ENCODE measurements at places on chromosomes 13 and 19.

- no peak for DNase-seq
Observed at GRCh38 chr19:55519451-55520311, 17.3 kb downstream of the SBK2 start.

- no peak for DNase-seq
Observed at GRCh38 chr19:45171211-45171623, 6.8 kb downstream of the TRAPPC6A start.

DNA sequence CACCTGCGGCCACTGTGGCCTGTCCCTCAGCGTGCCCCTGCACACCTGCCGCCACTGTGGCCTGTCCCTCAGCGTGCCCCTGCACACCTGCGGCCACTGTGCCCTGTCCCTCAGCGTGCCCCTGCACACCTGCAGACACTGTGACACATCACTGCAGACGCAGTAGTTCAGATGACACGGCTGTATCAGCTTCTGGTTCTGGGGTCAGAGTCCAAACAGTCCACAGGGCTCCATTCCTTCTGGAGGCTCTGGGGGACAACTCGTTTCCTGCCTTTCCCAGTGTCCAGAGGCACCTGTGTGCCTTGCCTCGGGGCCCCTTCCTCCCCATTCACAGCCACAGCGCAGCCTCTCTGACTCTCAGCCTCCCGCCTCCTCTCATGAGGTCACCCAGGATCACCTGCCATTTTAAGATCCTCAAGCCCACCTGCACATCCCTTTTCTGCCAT, 5.5 kb downstream of the SF3A2 start:
- DNase-seq = no peak

GRCh38 chr13:97967948-97968347, 14.5 kb downstream of the IPO5 start:
- DNase-seq = no peak

DNA sequence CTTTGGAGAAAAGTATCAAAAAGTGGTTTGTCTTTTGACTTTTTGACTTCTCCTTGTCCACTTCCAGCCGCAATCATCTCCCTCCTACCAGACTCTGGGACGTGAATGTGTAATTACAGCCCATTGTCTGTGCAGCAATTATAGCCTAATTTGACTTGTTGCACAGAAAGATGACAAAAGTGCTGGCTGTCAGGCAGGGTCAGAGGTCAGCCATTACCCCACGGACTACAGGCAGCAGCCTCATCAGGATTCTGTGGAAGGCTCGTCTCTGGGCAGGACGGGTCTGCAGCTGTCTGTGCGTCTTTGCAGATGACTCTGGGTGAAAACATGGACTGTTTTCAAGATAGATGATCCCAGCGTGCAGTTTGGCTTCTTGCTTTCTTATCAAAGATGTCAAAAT, 102.2 kb upstream of the EDNRB start:
- DNase-seq = no peak

- DNase-seq = no peak
Observed at GRCh38 chr13:33797622-33798021, 20.3 kb upstream of the RFC3 start.

DNA sequence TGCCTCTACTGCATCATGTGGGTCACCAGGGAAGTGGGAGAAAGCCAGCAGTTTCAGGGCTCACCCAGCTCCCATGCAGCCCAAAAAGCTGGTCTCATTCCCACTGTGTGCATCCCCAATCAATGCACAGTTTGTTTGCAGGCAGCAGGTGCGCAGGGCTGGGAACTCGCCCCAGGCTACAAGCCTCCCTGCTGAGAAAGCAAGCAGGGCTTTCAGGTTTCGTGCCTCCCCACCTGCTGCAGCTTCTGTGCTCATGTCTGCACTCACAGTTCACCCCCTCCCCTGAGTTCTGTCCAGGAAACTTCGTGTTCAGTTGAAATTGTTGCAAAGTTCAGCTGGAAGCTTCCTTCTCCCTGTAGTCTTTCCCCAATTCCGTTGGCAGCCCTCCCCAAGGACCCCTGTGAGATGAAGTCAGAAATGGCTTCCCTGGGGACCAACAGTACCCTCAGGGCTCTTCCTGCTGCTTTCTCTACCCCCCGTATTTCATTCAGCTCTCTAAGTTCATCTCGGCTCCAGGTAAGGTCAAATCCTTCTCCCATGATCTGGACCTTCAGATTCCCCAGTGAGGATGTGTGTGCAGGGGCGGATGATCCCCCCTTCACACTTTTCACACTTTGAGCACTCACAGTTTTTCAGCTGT, 10.3 kb upstream of the KLK3 start:
- no peak for DNase-seq

GRCh38 chr19:7622933-7623685, 6.2 kb downstream of the XAB2 start:
- no peak for DNase-seq

DNA sequence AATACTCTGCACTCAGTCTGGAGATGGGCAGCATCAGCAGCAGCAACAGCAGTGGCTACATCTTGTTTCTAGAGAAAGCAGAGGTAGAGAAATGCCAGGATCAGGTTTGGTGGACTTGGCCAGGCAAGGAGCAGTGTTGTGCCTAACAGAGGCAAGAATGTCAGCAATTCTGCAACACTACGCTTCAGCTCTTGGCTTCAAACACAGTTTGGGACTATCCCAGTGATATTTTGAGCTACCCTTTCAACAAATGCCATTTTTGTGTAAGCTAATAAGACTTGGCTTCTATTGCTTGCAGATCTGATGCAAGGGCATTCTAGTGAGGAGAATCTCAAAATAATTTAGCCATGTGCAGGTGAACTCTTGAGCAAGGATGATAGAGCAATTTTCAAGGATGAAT, 271.3 kb downstream of the PCDH20 start:
- DNase-seq = no peak

DNA sequence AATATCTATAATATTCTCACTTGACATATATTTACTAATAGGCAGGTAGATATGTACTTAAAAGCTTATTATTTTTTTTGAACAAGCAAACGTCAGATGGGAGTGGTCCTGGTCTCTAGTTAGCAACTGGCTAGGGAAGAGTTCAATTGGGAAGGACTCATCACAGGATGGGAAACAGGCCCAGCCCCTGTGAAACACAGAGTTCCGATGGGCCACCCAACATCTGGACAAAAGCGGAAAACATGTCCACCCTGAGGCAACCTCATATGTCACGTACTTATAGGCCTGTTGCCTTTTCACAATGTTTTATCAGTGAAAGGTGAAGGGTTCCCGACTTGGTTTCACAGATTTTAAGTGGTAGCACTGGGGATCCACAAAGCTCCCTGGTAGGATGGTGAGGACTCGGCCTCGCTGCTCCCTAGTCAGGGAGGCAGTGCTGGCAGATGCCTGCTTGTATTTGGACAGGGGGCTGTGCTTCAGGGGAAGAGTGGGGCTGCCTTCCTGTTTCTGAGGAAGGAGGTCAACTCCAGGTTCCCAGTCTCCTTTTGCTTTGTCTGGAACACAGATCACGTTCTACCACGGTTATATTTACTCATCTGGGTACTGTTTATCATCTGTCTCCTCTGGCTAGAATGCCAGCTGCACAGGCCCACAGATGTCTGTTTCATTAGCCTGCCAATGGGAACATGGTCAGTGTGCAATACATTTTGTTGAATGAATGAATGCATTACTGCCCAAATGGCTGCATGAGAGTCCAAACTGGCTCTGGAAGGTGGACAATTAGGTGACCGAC, 49.4 kb upstream of the SLC15A1 start:
- no peak for DNase-seq

GRCh38 chr13:72852207-72852606, 70.3 kb downstream of the PIBF1 start:
- no peak for DNase-seq

DNA sequence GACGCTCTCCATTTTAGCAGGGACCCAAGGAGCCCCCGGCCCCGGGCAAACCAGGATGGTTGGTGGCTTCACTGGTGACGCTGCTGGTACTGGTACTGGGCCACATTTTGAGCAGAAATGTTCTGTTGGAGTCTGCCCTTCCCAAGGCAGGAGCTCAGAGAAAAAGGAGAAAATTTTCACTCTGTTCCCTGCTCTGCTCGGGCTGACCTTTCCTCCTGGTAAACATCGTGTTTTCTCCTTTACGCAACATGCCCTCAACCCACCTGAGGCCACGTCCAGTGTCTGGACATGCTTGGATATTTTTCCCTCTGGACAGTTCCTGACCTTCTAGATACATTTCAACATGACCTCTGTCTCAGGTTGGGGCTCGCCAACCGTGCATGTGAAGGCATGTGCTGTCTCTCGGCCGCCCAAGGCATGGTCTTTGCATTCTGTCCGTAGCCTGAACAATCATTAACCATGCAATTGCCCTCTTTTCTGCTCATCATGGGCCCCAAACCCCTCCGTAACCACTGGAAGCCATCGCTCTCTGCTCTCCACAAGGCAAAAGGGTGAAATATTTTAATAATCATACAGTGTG, 115.2 kb upstream of the PEG3 start:
- DNase-seq = no peak

- no peak for DNase-seq
Observed at GRCh38 chr13:40318366-40318765, 348.1 kb downstream of the FOXO1 start.

DNA sequence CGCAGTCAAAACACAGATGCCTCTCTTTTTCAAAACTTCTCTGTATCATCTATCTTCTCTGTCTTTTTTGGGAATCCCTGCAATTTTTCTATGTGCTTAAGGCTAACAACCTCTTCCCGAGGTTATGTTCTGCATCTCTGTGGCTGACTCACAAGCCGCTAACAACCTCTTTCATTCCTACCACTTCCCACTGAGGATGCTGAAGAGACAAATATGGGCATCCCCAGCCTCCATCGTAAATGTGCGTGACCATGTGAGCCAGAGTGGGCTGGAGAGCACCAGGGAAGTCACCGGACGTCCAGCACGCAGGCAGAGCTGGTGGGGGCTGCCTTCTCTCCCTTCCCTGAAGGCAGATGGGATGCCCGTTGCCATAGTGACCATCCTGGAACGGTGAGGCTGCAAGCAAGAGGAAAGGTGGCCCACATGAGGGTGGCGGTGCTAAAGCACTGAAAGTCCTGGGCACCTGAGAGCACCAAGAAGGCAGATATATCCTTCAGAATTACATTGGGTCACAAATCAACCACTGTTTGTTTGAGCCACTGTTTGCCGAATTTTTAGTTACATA, 122.8 kb downstream of the SHISA2 start:
- DNase-seq = no peak

DNA sequence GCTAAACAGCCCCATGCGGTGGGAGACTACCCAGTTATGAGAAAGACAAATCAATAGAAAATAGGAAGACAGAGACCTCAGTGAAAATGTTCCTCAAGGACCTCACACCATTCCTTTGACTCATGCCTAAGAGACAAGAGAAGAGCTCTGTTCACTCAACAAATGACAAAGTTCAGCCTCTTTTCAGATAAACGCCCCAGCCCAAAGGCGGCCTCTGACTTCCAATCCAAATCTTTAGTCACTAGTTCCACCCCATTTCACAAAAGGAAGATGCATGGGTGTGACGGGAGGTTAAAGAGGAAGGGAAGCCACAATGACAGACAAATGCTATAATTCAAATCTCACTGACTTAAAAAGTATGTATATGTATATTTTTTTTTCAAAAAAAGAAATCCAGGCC, 8.1 kb downstream of the CARS2 start:
- DNase-seq = no peak

DNA sequence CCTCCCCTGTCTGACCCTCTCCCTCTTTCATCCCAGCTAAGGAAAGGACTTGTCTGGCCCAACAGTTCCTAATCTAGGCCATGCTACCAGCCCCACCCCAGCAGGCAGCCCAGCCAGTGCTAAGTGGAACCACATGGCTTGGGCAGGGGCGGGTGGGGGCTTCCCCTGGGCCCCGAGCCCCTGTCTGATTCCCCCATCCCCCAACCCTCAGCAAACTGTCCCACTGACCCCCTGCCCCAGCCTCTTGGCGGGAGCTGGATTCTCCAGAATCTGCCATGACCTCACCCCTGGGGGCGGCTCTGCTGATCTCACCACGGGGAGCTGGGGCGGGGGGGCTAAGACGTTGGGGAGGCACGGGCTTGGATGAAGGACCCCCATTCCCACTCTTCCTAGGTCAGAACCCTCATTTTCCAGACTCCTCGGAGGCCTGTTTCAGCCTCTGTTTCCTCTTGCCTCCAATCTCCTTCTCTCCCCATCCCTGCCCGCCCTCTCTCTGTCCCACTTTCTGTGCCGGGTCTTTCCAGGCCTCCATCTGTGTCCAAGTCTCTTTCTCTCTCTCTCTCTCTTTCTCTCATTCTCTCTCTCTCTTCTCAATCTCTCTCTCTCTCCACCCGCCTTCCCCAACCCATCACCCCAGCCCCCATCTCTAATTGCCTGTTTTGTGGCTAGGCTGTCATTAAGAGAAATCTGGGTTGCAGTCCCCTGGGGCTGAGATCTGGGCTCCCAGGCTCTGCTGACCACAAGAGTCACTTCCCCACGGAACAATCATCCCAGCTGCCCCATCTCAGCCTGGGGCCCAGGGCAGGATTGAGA, 2.7 kb downstream of the COL5A3 start:
- no peak for DNase-seq

- DNase-seq = no peak
Observed at GRCh38 chr19:54114340-54115108, 933 bp downstream of the TFPT start.

- DNase-seq = no peak
Observed at GRCh38 chr19:2060884-2061494, 9.9 kb upstream of the MKNK2 start.

DNA sequence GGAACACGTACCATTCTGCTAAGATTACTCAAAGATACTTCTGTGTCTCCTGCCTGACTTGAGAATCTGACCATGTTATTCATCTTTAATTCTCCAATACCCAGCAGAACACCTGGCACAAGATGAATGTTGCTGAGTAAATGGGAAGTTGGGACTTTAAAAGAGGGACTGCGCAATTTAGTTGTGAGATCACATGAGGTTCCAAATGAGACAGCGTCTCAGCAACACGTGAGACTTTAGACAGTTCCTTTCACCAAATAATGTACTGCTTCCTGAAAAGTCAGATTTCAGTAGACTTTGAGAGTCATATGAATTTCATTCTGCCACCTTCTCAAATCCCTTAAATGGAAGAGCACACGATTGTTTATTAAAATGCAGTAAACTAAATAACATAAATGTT, 36.7 kb downstream of the DOCK9 start:
- no peak for DNase-seq

GRCh38 chr13:46899801-46900200, 2.9 kb upstream of the HTR2A start:
- DNase-seq = no peak

DNA sequence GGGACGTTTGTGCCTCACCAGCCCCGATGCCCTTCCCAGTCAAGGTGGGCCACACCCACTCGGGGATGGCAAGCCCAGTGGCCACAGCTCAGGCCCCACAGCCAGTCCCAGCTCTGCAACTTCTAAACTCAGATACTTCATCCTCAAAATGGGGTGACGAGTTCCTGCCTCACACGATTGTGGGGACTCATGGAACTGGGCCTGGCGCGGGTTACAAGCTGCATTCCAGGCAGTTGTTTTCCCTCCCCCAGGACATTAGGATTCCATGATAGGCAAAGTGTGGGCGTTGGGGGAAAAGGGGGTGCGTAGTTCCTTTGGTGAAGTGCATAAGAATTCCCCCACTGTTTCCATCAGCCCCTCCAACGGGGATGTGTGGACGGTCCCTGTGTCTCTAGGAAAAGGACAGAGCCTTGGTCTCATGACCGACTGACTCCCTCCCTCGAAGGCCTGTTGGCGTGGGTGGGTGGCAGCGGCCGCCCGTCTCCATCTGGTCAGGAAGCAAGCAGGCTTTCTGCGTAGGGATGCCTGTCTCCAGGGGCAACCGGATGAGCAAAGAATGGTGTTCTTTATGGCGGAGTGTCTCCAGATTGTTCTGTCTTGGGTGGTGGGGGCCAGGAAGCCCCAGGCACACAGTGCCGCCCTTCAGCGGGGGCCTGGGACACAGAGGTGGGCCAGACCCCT, 21.1 kb upstream of the NPAS1 start:
- DNase-seq = no peak

Data from NCI-H1436 treated with DMSO at 0.1 percent for 48 hours (cell line).